ENCODE measurements at places on chromosomes 1 and 21.

GRCh38 chr1:86224651-86225310 is 68.2 kb upstream of the COL24A1 start:
- no peak for DNase-seq

DNA sequence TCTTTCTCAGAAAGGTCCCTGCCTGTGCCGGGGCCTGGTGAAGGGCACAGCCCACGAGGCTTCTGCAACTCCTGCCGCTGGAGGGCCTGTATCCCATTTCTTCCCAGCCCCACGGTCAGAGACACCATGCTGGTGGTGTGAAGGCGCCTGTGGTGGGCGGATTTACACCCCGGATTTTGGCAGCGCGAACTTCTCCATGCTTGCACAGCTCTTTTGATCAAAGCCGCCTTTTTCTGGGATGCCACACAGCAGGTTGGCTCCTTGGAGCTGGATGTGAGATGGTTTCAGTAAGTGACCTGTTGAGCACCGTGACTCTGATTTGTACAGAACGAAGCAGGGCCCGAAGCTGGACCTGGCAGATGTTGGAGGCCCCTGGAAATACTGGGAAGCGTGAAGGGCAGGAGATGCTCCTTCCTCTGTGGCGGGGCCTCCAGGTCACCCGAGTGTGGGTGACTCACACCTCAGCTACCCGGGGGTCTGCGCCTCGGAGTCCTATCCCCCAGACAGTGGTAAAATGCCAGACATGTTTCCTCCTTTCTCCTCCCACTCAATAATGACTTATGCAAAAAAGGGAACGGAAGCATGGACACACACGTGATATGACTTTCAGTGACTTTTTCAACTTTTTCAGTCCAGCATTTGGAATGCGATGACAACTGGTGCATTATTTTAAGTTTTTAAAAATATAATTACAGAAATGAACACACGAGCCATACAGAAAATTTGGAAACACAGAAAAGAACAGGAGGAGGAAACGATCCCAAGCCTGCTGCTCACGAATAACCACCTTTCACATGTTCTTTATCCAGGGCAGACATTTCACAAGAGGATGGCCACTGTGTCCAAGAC is 9.0 kb downstream of the UMODL1 start:
- DNase-seq = no peak

DNA sequence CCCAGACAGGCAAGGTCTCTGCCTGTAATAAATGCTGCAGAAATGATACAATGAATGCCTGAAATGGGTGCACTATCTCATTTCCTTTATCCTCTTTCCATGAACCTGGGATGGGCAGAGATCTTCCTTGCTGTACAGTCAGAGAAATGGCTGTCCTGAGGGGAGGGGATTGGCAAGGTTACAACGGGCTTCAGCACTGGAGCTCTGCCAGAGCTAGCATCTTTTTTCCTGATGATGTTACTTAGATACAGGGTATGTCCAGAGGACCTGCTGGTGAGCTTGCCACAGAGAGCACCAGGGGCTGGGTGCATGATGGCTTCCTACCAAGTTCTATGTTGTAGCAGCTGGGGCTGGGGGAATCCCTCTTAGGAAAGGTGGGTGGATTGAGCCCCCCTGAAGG is 115.1 kb downstream of the PLXNA2 start:
- DNase-seq = no peak

DNA sequence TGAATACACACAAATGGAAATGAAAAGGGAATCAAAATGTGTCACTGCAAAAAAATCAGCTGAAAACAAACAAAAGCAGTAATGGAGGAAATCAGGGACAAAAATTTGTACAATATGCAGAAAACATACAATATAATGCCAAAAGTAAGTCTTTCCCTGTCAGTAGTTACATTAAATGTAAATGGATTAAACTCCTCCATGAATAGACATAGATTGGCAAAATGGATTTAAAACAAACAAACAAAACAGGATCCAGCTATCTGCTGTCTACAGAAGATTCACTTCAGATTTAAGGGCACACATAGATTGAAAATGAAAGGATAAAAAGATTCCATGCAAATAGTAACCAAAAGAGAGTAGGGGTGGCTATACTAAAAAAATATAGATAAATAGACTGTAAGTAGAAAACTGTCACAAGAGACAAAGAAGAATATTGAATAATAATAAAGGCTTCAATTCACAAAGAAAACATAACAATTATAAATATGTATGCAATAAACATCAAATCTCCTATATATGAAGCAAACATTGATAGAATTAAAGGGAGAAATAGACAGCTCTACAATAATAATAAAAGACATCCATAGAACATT is 42.2 kb upstream of the ERO1B start:
- no peak for DNase-seq

DNA sequence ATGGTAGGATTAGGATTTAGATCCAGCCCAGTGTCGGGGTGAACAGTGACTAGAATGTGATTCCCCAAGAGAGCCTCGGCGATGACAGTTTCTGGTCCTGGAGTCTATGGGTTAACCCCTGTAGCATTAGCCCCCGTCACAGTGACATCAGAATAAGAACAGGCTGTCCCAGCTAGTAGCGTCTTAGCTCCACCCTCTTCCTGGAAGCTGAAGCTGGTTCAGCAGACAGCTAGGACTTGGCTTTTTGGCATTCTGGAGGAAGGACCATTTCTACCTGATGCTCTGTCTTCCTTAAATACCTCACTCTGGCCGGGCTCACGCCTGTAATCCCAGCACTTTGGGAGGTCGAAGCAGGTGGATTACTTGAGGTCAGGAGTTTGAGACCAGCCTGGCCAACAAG is 5.0 kb downstream of the NDUFS2 start:
- DNase-seq = no peak

- DNase-seq = no peak
Measured at GRCh38 chr1:203437696-203438315, 37.8 kb upstream of the PRELP start.

- no peak for DNase-seq
Measured at GRCh38 chr1:230517786-230518185, 91.7 kb upstream of the PGBD5 start.

- no peak for DNase-seq
Measured at GRCh38 chr1:41822866-41823265, 95.9 kb downstream of the HIVEP3 start.

- DNase-seq = no peak
Measured at GRCh38 chr1:197341626-197342025, 73.6 kb downstream of the CRB1 start.

DNA sequence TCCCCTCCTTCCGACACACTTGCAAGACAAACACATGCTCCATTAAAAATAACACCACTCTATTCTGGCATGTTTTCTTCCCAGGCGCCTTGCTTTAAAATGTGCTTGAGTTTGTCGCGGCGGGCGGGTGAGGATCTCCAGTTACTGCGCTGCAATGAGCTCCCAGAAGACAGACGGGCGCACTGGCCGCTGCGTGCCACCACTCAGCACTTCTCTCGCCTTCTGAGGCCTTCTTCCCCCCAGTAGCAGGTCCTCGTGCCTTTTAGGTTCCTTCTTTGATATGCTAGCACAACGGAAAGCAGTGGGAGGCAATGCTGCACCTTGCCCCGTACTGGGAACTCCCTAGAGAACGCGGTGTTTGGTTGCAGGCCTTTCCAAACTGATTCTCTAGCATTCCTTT is 279.5 kb upstream of the NR5A2 start:
- DNase-seq = no peak

- no peak for DNase-seq
Measured at GRCh38 chr1:55272994-55273393, 57.8 kb upstream of the USP24 start.

GRCh38 chr1:92817986-92818764 is 13.7 kb upstream of the RPL5 start:
- DNase-seq = no peak

- DNase-seq = no peak
Measured at GRCh38 chr21:45305836-45306235, 18.1 kb upstream of the POFUT2 start.

DNA sequence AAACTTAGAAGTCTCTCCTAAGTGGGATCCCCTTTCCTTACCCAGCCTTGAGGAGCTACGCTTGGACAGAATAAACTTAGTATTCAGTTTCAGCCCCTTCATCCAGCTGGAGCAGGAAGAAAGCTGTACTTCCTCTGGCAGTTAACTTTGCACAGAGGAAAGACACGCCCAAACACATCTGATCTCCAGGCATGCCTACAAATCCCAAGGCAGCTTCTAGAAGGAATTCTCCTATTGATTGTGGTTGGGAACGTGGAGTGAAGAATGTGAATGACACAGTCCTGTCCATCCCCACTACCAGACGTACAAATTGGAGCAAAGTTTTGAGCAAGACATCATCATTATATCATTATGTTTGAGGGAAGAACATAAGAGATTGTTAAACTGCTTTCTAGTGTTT is 6.6 kb upstream of the AK4 start:
- DNase-seq = no peak

- no peak for DNase-seq
Measured at GRCh38 chr1:116855191-116855619, 54.5 kb upstream of the PTGFRN start.

DNA sequence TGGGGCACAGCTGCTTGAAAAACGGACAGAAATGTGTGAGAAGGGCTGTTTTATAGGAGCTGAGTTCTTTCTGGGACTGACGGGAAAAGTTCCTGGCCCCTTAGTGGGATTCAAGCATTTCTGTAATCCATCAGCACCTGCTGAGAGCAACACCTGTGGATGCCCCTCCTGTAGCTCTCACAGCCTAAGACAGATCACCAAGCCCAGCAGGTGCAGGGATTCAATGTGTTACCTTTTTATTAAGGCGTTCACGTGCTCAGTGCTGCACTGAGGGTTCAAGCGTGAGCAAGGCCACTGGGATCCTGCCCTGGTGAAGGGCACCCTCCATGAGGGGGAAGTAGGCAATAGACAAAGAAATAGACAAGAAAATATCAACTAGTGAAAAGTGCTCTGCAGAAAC is 14.9 kb downstream of the OLFML2B start:
- DNase-seq = no peak

GRCh38 chr1:116006486-116006964 is 30.2 kb downstream of the SLC22A15 start:
- no peak for DNase-seq

DNA sequence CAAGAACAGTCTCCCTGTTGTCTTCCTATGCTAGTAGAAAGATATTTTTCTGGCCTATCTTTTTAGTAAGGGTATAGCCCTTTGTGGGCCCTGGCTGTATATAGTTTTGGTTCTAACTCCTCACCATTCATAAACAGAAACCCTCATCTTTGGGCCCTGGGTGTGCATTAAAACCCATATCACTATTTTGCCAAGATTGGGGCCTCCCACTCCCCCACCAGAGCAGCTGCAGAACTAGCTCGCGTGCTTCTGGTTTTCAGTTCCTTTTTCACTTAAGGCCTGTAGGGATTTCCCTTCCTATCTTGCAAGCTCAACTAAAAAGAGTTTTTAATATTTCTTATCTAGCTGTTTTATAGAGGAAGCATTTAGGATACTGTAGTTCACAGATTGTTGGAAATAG is 106.4 kb downstream of the RGL1 start:
- DNase-seq = no peak

- no peak for DNase-seq
Measured at GRCh38 chr1:41319106-41319755, 42.0 kb upstream of the FOXO6 start.

GRCh38 chr1:87263785-87264184 is 64.9 kb upstream of the LMO4 start:
- no peak for DNase-seq

DNA sequence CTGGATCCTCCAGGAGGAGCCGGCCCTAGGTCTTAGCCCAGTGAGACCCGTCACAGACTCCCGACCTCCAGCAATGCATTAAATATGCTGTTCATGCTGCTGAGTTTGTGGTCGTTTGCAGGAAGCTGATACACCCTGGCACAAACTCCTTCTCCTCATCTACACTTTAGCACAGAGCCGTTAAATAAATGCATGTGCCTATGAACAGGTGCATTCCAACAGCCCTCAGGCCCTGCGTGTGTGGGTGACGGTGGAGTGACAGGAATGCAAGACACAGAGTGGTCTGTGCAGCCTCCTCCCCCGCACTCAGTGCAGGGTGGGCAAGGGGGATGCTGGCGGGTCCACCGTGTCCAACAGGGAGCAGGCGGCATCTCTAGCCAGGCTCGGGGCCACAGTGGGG is 106.6 kb upstream of the TMPRSS2 start:
- DNase-seq = no peak

DNA sequence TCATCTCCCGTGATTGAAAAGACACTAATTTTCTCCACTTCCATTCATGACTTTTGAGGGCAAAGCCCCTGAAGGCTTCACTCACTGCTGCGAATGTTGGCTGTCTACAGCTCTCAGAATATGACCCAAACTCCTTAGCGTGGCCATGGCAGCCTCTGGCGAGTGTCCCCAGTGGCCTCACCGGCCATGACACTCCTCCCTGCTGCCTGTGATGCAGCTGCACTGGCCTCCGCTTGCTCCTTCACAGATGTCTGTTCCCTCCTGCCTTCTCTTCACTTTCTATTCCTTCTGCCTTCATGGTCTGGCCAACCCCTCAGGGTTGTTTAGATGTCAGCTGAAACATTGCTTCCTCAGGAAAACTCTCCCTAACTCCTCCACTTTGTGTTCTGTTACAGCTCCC is 30.8 kb upstream of the PTPRF start:
- DNase-seq = no peak

DNA sequence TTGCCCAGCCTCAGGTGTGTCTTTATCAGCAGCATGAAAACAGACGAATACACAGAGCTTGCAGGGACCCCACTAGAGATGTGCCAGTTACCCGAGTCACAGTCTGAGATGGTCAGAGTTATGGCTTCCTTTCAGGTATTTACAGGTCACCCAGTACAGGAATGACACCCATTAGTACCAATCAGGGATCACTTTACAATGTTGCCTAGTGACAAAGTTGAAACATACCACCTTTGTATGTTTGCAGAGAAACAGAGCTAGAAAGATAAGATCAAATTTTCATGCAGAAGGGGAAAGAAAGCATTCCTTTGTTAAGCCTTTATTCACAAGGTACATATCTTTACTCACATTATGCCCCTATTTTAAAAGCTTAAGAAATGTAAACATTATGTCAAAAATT is 137.6 kb downstream of the RGS7 start:
- DNase-seq = no peak

GRCh38 chr1:234611225-234611846 is 1.4 kb upstream of the IRF2BP2 start:
- no peak for DNase-seq

- DNase-seq = no peak
Measured at GRCh38 chr1:35559317-35559944, 1.8 kb downstream of the NCDN start.

DNA sequence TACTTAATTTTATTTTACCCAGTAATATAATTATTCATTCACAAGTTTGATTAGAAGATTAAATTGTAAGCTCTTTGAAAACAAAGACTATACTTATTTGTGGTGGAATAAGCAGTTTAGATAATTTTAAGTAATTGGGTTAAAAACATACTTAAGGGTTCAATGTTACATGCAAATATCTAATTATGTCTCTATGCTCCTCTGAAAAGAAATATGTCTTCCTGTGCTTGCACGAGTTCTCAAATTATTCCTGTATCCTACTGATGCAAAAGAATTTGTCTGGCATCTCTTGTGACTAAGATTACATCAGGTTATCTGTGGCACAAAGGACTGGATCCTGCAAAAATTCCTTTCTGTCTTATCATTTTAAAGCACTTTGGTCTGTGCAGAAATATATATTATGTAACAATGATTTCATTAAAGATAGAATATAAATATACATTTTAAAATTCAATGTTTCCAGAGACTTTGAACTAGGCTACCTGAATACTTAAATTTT is 416.7 kb downstream of the COL11A1 start:
- DNase-seq = no peak
